ENCODE measurements at places on chromosomes 11 and 22.

DNA sequence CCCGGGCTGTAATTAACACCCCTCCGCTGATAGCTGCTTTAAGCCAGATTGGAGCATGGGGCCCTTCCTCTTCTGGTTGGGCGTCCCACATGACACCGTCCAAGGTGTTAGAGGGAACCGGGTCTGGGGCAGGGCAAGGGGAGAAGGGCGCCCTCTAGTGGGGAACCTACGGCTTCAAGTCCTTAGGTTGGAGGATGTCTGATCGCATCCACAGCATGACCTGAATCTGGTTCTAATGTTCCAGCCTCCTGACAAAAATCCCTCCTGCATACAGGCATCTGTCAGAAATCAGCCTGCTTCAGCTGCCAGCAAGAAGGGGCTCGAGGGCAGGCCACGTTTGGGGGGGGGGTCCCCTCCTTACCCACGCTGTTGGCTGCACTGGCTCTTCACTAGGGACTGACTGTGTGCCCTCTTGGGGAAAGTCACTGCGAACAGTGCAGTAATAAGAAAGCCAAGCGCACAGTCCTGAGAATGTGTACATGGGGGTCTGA is 94.2 kb upstream of the TBCEL start:
- peak; percentile 19 for DNase-seq

- DNase-seq: no peak
Measured at GRCh38 chr11:43542750-43543712, 137.5 kb upstream of the HSD17B12 start.

DNA sequence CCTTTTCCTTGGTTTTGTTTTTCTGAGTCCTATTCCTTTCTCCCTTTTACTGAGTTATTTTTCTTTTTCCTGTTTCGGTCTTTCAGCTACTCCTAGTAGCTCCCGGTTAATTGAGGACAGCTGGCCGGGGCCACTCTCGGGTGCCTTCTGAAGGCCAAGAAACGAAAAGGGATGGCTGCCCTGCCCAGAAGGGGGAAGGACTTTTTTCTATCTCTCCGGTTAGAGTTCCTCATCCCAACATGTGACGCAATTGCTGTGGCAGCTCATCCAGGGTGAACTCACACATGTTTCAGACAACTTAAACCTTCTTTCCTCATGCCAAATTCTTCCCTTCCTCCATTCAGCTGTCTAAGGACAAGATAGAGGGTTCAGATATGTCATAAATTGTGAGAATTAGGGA is 83.6 kb downstream of the PIWIL4 start:
- DNase-seq: no peak

- peak; percentile 70 for DNase-seq
Measured at GRCh38 chr11:12599408-12600143, 74.6 kb upstream of the TEAD1 start.

GRCh38 chr11:57471496-57471895 is 11.2 kb downstream of the RTN4RL2 start:
- DNase-seq: no peak

GRCh38 chr11:111320728-111321568 is 22.6 kb downstream of the POU2AF3 start:
- DNase-seq: no peak

GRCh38 chr11:31728432-31728831 is 82.7 kb downstream of the PAX6 start:
- DNase-seq: no peak

DNA sequence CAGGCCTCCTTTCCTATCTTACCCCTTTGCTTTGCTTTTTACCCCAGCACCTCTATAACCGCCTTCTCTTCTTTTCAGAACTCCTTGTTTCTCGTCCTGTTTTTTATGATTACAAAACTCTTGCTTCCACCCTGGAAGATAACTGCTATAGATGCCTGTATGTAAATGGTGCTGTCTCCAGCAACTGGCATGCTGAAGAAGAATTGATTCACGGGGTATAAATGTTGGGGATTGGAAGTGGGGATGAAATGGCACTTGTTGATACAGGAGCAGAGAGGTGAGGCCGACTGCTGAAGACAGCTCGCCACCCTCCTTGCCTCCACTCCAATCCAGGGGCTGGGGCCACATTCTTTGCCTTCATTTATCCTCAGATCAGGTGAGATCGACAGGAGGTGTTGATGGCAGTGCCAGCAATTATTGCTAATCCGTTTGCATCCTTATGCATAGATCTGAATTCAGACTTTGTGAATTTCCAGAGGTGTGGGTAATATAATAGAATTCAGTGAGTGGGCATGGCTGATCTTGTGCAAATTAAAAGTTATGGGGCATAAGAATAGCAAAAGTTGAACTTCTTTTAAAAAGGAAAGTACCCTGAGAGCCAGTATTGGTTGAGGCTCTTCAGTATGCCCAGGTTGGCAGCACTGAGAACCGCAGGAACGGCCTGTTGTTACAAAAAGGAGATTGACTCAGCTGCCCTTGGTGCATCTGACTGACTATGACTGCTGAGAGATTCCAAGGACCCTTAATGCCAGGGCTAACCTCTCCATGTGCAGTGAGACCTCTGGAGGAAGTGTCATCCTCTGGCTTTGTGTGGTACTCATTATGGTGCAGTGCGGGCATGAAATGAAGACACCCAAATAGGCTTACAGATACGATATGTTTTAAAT is 5.3 kb downstream of the NEAT1 start:
- DNase-seq: no peak

GRCh38 chr11:92707173-92707619 is 262.3 kb upstream of the MTNR1B start:
- DNase-seq: peak; percentile 94

DNA sequence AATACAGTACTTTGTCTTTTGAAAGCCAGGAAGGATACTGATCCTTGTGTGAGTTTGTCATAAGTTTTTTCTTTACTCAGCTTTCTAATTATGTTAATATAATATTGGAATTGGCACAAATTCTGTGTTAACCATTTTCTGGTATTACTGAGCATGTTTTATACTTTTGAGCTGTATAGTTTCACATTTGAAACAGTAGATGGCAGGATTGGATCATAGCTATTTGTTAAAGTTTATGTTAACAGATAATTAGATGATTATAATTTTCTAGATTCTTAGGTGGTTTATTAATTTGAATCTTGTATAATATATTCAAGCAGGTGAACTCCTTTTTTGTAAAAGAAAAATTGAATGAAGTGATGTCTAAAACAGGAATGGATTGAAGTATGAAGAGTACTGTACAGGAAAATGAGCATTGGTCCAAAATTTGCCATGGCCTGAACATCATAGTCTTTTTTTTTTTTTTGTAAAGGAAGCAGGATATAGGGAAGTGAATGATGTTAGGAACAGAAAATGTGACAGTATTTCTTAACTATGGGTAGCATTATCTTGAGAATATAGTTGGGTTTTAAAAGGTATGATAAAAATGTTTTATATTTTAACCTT is 102.0 kb downstream of the CYP2R1 start:
- no peak for DNase-seq

GRCh38 chr11:90757849-90758494 is 535.1 kb upstream of the CHORDC1 start:
- DNase-seq: no peak

Measured in NCI-H774 (cell line).